CD4-positive, alpha-beta T cell treated with Interferon gamma for 1 hour (primary cell): ENCODE measurements at places on chromosomes 16 and 17.
A peak's percentile ranks its signal among the peaks of the same experiment; 100 is the strongest.

- DNase-seq = no peak
These were observed 48.2 kb downstream of the KCNJ2 start for GRCh38 chr17:70217571-70217970.

DNA sequence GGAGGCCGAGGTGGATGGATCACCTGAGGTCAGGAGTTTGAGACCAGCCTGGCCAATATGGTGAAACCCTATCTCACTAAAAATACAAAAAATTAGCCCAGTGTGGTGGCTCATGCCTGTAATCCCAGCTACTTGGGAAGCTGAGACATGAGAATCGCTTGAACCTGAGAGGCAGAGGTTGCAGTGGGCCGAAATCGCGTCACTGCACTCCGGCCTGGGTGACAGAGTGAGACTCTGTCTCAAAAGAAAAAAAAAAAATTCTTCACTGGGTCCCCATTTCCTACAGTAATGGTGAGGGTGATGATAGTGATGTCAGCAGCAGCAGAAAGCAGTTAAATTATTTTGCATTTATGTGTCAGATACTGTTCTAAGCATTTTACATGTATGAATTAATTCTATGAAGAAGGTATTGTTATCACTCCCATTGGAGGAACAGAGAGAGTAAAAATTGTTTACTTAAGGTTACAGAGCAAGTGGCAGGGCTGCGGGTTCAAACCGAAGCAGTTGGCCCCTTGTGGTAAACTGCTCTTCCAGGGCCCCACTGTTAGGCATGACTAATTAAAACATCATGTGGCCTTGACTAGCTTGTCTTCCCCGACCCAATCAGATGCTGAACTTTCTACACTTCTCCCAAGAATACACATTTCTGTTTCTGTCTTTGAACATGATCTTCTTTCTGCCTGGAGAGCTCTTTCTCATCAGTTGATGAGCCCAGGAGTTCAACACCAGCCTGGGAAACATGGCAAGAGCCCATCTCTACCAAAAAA is 45.8 kb downstream of the STAT3 start:
- no peak for DNase-seq

GRCh38 chr17:74276051-74276476 is 2.0 kb downstream of the DNAI2 start:
- no peak for DNase-seq

DNA sequence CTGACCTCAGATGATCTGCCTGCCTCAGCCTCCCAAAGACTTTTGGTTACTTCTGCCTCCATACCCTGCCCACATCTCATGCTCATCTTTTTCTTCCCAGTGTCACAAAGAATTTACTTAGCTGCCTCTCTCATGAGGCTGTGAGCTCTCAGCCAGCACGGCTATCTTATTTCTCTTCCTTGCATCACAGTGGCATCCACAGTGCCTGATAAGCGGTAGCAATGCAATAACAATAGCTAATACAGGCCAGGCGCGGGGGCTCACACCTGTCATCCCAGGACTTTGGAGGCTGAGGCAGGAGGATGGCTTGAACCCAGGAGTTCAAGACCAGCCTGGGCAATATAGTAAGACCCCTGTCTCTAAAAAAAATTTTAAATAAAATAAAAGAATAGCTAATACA is 15.5 kb upstream of the MARVELD3 start:
- DNase-seq = no peak

- peak; percentile 78 for DNase-seq
These were observed 31.4 kb downstream of the ACTG1 start for GRCh38 chr17:81481073-81481799.

GRCh38 chr16:281660-282255 is 1.2 kb upstream of the PDIA2 start:
- no peak for DNase-seq

GRCh38 chr16:55638256-55638655 is 17.5 kb upstream of the SLC6A2 start:
- DNase-seq = no peak

- DNase-seq = peak; percentile 22
These were observed 690 bp downstream of the NDE1 start for GRCh38 chr16:15650698-15651171.

DNA sequence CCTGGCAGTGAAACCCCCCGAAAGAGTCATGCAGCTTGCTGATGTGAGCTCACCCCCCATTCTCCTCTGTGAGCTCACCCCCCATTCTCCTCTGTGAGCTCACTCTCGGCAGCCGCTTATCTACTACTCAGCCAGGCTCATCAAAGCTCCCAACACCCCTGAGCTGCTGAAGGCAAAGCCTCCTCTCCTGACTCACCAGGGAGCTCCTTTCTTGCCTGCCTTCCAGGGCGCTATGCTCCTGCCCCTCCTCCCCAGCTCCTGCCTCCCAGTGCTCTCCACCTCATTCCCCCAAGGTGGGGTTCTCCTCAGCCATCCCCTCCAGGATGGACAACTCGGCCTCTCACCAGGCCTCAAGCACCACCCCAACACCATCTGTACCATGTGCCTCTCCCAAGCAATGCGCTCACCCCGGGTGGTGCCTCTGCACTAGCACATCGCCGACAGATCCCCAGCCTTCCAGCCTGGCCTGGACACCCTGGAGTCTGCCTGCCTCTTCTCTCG is 27.7 kb upstream of the FAAP100 start:
- DNase-seq = no peak

- no peak for DNase-seq
These were observed 3.4 kb downstream of the WWOX start for GRCh38 chr16:78102865-78103264.

- no peak for DNase-seq
These were observed 78.1 kb downstream of the OR1D5 start for GRCh38 chr17:2985318-2985717.

DNA sequence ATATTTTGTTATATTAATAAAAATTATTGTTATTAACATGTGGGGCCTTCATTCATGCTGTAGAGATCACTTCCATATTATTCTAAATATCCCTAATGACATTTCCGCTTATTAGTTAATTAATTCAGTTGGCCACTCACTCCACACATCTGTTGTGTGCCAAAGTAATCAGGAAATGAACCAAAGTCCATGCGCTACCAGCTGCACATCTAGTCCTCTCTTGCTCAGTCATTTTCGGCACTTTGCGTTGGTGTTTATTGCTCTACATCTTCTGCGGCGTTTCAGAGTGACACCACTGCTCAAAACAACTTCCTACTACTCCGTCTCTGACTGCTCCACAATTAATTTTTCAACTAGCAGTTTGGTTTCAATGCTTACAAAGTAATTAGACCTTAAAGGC is 101.4 kb upstream of the ZFHX3 start:
- no peak for DNase-seq

- no peak for DNase-seq
These were observed 114.3 kb downstream of the WSCD1 start for GRCh38 chr17:6184508-6184907.

- DNase-seq = no peak
These were observed 11.2 kb upstream of the GFOD2 start for GRCh38 chr16:67730326-67730725.

DNA sequence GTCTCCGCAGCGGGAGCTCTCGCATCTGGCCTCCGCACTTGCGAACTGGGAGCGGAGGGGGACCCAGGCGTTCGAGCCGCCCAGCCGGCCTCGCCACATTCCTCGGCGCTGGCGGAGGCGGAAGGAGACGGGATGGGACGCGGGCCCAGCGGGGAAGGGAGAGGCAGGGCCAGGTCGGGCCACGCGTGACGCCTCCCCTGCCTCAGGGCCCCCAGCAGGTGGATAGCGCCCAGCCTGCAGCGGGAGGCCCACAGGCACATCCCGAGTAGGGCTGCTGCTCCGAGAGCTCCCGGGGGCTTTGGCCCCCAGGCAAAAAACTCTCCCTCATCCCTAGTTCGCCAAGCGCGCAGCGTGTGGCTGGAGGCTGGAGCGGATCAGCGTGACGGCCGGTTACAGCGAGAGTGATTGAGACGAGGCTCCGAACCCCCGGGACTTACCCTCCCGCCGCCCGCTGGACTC is 800 bp downstream of the PLEKHH3 start:
- no peak for DNase-seq
